ENCODE measurements at places on chromosomes 16 and 17. TPM values are rescaled to one million over a fixed set of nuclear protein-coding genes. Genes with fewer than 3 reads are reported as not detected.

TSPAN10 gene
- total RNA-seq: 0.10 TPM

SNAI3 gene
- 1.7 TPM for total RNA-seq

- no peak for DNase-seq
Measured at GRCh38 chr16:56776562-56776961, 46.6 kb downstream of the NUP93 start.

DNA sequence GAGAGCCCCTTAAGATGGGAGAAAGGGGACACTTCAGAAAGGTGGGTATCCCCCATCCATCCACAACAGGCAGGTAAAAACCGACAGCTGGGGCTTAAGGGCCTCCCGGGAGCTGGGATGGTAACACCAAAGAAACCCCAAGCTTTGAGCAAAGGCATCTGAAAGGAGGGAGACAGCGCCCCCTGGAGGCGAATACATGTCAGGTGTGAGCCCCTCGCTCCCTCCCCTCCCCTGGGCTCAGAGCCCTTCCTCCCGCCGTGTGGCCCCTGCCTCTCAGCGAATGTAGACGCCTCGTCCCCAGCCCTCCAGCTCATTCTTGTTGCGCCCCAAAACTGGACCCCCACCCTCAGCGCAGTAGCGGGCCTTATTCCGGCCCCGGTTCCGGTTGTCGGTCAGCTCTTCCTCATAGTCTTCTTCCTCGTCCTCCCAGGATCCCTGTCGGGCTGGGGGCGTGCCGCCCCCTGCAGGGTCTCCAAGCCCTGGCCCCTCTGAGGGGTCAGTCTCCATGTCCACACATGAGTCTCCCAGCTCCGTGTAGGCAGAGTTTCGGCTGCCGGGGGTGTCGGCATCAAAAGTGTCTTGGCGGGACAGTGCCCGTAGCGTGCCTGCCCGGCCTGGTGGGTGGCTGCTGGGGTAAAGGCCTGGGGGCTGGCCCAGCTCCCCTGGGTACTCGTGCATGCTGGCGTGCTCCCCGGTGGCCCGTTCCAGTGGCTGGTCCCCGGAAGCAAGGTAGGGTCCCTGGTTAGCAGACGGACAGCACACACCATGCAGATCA lies 9.1 kb upstream of the ARL5C start:
- DNase-seq: peak; percentile 63

GRCh38 chr17:34993031-34993430 lies 12.7 kb downstream of the LIG3 start:
- no peak for DNase-seq

DNA sequence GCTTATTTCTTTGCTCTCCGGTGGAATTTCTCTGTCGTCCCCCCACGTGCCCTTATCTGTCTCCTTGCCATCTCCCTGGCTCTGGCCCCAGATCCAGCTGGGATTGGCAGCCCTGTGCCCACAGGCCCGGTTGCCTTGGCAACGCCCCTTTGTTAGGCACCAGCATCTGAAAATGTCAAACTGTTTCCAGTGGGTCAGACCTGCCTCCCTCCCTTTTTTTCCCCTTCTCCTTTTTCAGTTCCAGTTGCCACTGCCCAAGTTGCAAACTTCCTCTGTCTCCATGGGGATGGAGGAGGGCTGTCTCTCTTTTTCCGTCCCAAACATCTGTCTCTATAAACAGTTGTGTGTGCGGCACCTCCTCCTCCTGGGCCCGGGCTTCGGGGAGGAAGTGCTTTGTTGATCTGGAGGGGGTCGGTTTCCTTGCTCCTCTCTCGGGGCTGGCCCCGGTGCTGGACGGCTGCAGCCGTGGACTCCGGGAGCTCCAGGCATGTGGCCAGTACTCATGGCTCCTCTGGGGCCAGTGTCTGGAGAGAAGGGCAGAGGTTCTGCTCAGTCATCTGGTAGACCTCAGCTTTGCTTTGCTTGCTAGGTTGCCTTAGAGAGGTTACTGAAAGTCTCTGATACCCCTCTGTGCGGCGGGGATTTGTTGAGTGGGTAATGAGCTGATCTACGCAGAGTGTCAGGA lies 35.3 kb downstream of the SOCS3 start:
- peak; percentile 33 for DNase-seq

GJD3 gene
- total RNA-seq: not detected

XAF1 gene
- total RNA-seq: 1.5 TPM

DNA sequence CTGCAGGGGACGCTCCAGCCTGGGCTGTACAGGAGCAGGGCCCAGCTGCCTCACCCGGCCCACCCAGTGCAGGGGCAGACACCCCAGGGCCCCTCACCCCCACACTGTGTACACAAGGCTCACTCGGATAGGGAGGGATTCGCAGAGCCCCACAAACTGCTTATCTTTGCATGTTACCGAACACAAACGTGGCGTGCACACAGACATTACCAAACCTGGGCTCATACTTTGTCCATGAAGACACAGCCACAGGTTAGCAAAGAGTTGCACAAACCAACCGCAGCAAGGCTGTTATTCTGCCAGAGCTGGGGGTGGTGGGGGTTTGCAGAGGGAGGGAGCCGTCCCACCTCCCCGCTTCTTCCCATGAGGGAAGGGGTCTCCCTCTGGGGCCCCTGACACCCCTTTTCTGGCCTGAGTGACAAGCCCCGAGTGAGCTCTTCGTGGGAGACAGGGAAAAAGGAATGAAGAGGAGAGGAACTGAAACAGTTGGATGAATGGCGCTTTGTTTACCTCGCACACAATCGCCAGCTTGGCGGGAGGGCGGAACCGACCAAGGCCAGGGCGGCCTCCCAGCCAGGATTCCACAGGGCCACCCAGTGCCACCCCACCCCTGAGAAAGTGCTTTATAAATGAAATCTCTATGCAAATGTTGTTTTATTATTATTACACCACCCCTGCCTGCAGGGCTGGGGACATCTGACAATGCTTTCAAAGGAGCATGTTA lies 434 bp upstream of the CPSF4L start:
- DNase-seq: peak; percentile 85

DNA sequence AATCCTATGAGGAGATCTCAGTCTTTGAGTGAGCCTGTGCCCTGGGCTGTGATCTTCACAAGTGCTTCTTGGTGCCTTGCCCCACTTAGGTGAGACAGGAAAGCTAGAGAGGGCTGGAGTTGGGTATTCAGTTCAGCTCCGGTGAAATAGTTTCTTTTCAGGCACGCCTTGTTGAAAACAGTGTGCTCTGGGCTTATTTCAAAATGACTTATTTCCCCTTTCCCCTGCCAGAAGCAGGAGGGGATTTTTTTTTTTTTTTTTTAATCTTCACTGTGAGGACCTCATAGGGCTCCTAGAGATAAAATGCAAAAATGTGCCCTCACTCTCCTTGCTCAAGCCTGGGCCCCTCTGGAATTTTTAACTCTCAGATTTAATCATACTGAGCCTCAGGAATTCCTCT lies 27.2 kb downstream of the MOSMO start:
- no peak for DNase-seq

- DNase-seq: peak; percentile 65
Measured at GRCh38 chr17:64216338-64217248, 46.5 kb downstream of the TEX2 start.

GNAO1 gene
- total RNA-seq: not detected

CFAP119 gene
- 23.4 TPM for total RNA-seq

UTS2R gene
- not detected for total RNA-seq

- DNase-seq: no peak
Measured at GRCh38 chr16:13950821-13951547, 31.0 kb downstream of the ERCC4 start.

GNG13 gene
- not detected for total RNA-seq

- no peak for DNase-seq
Measured at GRCh38 chr17:9811537-9811936, 10.3 kb downstream of the GSG1L2 start.

CDRT4 gene
- not detected for total RNA-seq

GRCh38 chr17:1865252-1866037 lies 35.6 kb downstream of the RPA1 start:
- peak; percentile 60 for DNase-seq

DNA sequence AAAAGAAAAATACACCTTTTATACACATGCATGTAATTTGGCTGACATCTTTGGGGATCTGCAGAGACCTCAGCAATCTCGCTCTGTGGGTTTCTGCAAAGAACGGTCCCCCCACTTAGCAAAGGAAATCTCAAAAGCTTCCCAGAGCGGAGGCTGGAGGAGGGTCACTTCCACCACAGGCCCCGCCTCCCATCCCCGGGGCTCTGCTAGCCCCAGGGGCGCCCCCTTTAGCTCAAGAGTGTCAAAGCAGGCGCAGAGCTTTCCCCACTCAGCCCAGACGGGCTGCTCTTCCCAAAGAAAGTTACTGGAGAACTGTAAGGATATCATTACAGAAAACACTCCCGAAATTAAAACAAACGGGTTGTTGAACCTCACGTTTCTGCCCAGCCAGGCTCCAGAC lies 11.4 kb downstream of the SLC13A5 start:
- peak; percentile 29 for DNase-seq

GRCh38 chr17:44121997-44122815 lies 1.2 kb downstream of the HDAC5 start:
- DNase-seq: no peak

DNA sequence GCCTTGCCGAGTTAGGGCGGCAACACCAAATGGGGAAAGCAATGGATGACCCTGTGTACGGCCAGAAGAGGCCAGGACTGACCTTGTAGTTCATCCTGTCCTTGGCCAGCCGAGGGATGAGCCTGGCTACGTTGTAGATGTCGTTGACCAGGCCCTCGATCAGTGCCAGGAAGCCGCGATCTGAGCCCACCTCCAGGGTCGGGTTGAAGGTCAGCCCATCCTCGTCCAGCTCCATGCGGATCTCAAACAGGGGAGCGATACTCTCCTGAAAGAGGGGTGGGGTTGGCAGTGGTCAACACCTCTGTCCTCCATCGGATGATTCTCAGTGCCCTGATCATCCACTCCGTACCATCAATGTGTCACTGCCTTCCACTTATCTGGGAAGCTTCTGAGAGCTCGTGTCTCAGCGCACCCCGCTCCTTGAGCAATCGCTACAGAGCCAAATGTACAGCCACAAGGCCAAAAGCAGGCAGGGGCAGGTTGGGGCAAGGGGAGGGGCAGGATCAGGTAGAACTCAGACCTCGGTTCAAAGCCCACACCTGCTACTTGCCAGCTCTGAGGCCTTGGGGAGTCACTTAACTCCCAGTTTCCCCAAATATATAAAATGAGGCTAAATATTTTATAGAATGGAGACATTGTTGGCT lies 39.9 kb downstream of the DNAH17 start:
- no peak for DNase-seq

GRCh38 chr17:27407916-27408864 lies 48.1 kb upstream of the KSR1 start:
- DNase-seq: no peak

- no peak for DNase-seq
Measured at GRCh38 chr17:65441053-65441605, 120.3 kb downstream of the AXIN2 start.

TAT gene
- not detected for total RNA-seq

GRCh38 chr17:63988127-63988478 lies 10.0 kb upstream of the PRR29 start:
- DNase-seq: no peak

CMTM1 gene
- 5.8 TPM for total RNA-seq

FNDC8 gene
- total RNA-seq: not detected

CACNG1 gene
- not detected for total RNA-seq
